ENCODE measurements at places on chromosomes 6 and 20.

GRCh38 chr6:109079981-109080380 lies 14.7 kb downstream of the SESN1 start:
- DNase-seq, result no peak

- no peak for DNase-seq
Observed at GRCh38 chr20:21956591-21956990, 251.1 kb downstream of the PAX1 start.

- DNase-seq, result no peak
Observed at GRCh38 chr6:132669690-132670291, 10.8 kb upstream of the TAAR1 start.

DNA sequence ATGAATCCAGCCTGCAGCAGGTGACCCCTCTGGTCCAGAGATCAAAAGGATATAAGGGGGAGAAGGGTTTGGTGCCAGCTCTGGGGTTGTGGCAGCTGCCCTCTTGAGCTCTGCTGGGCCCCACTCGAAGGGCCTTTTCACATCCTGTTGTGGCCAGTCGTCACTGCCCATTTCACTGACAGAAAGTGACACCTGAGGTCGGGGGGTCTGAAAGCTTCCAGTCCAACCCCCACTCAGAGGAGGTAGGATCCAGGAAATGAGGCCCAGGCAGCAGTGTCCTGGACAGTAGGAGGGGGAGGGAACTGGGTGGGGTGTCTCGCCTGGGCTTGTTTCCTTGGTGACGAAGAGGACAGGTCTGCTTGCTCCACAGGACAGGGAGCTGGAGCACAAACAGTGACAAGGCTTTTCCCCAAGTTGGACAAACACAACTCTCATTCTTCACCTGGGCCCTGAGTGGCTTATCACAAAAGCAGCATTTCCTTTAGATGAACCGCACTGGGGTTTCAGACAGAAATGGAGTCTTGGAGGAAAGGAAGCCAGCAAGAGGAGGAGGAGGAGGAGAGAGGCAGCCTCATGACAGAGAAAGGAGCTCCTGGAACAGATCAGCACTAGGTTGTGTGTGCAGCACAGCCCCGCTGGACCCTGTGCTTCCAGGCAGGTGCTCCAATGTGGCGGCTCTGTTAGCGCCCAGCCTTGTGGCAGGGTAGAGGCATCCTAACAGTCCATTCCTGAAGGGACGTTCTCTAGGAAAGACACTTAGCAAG lies 11.0 kb downstream of the FRS3 start:
- no peak for DNase-seq
